SK-N-SH (cell line): ENCODE measurements at places on chromosomes 1 and 21. TPM values are rescaled to one million over a fixed set of nuclear protein-coding genes. Genes with fewer than 3 reads are reported as not detected.

OR2AK2 gene
- polyA plus RNA-seq = 0.06 TPM in 1 of 2 replicates, not detected in the other

DNA sequence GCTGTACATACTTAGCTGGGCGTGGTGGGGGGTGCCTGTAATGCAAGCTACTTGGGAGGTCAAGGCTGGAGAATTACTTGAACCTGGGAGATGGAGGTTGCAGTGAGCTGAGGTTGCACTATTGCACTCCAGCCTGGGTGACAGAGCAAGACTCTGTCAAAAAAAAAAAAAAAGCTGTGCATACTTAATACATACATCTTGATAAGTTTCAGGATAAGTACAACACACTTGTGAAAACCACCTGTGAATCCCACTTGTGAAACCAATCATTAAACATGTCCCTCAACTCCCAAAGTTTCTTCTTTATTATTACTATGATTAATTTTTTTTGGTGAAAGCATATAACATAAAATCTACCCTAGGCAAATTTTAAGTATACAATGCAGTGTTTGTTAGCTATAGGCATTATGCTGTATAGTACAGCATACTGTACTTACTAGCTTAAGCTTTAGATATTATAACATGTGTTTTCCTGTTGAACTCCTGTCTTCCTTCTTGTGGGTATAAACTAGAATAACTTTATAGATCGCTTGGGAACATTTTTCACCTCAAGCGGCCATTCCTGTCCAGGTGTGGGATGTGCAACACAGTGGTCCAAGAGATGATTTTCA is 41.4 kb downstream of the DISC1 start:
- no peaks in the 10 kb centered on the region for H3K36me3 ChIP-seq
- H3K27me3 ChIP-seq = no peaks in the 10 kb centered on the region
- no peak overlapping the region for H3K4me3 ChIP-seq
- H3K27ac ChIP-seq = no peak overlapping the region
- DNase-seq = no peak

DNA sequence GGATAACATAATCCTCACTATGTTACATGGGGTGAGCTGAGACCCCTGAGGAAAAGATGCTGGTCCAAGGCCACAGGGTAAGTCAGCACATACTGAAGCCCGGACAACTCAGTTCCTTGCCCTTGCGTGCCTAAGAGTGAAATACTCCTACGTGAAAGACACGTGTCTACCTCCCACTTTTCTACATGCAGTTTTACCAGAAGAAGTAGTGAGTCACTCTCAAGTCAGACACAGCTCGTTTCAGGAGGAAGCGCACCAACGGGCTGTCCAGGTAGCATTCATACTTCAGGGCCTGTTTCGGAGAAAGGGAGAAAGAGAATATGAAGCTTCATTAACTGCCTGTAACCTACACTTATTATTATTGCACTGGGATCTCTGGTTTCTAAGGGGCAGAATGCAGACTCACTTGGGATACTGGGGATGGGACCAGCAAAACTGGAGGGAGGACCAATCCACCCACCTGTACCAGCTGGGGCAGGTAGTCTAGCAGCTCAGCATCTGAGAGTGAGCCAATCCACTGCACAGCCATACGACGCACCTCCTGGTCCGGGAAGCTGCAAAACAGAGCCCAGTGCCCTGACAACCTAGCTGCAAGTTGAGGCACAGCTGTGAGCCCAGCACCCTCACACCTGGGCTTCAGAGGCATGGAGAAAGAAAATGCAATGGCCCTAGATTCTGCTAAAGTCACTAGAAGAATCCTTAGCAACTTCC is 32.4 kb upstream of the PPP1R15B start:
- no peak for DNase-seq
- peaks cover under 1% of the 10 kb centered on the region for H3K4me1 ChIP-seq
- no peak overlapping the region for H3K27ac ChIP-seq
- no peaks in the 10 kb centered on the region for H3K27me3 ChIP-seq
- H3K4me3 ChIP-seq = no peak overlapping the region

DNA sequence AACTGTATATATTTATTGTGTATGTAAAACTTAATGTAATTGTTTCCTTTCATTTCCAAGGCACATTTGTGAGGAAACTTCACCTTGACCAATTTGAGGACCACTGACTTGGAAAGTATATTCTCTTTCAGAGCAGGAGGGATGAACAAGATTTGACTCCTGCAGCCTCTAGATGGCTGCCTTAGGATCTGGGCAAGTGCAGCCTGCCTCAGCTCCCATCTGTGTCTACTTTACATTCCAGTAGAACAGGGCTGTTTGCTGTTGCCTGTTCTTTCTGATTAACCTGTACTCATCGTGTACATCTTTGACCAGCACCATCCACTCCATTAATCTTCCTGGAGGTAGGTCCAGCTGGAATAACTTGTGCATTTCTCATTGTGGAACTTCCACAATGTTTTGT is 312.8 kb downstream of the HLX start:
- no peaks in the 10 kb centered on the region for H3K27me3 ChIP-seq
- H3K4me3 ChIP-seq = no peak overlapping the region
- H3K36me3 ChIP-seq = no peaks in the 10 kb centered on the region
- DNase-seq = no peak

DNA sequence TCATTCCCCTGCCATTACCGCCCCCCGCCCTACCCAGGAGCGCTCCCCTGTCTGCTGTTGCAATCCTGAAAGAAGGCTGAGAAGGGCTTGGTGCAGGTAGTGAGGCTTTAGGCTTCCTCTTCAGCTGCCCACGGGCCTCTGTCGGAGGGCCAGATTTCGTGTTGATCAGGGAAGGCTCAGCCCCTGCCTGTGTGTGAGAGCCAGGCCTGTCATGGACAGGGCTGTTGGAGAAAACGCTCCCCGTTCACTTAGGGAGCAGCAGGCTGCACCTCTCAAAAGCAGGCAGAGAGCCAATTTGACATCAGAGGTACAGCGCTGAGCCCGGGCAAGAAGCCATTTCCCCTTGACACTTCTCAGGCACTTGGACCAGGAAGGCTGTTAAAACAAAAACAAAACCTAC is 19.0 kb downstream of the TEX35 start:
- H3K27ac ChIP-seq = no peak overlapping the region
- H3K36me3 ChIP-seq = no peaks in the 10 kb centered on the region
- H3K27me3 ChIP-seq = no peaks in the 10 kb centered on the region
- H3K4me3 ChIP-seq = no peak overlapping the region
